Peyer's patch (tissue), 4 donors: ENCODE measurements at places on chromosomes 12 and 14.

GRCh38 chr14:36302823-36303222, 17.6 kb downstream of the MBIP start:
- no peak for DNase-seq

DNA sequence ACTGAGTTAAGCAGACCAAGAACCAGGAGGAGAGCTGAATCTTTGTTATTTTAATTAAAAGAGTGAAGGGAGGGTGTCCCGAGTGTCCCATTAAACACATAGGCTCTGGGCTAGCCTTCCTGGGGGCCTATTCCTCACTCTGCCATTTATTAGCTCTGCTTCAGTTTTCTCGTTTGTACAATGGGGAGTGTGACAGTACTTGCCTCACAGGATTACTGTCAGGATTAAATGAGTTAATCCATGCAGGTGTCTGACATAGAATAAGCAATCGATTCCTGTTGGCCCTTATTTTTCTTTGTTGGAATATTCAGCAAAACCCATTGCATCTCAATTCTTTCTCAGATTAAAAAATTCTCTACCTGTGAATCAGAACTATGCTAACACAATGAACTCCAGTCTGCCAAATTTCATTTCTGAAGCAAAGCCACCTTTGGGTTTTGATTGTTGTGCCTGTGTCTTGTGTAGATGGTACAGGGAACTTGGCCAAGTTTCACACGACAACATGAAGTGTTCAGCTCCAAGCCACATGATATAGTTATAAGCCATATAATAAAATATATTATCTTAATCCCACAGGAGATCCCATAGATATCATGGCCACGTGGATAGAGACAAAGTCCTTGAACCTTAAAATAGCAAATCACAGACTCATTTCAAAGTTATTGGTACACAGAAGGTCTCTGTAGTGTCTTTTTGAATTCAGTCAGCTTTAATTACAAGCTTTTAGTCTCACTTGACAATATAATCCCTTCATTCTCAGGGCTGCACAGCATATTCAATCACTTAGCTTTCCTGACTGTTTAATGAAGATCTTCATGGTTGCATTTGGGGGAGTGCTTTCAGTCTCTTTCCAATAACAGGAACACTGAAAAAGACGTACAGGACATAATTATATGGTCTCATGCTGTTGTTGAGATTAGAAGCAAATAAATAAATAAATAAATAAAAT, 34.4 kb upstream of the CRY1 start:
- no peak for DNase-seq

DNA sequence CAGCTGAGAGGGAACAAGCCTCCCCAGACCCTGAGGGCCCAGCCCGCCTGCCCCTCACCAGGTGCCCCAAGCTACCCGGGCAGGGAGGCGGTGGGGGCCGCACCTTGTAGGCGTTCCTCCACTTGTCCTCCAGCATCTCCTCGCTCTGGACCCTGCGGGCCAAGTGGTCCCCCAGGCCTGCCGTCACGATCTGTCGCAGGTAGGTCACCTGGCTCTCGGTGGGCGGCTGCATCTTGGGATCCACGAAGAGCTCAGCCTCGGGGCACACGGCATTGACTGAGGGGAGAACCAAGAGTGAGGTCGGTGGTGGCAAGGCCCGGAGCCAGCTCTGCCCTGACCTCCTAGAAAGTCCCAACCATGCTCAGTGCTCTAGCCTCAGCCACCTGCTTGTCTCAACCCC, 36.6 kb downstream of the DHX37 start:
- no peak for DNase-seq

DNA sequence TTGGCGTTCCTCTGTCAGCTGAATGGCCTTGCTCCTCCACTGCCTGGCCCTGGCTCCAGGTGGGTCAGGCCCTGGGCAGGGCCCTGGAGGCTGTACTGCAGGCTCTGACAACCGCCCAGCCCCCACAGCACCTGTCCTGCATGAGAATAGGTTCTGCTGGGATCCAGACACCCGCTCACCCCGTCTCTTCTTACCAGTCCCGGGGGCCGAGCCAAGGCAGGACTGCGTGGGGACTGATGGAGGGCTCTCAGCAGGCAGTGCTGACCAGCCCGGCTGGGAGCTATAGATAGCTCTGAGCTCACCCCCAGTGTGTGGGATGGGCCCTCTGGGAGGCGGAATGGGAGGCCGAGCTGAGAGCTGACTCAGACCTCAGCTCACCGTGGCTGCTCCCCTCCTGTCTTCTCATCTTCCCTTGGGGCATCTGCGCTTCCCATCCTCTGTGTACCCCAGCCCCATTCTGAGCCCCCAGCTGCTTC, 39.6 kb downstream of the TEAD4 start:
- DNase-seq = peak; percentile 39

GRCh38 chr14:23559010-23559925, 3.2 kb downstream of the THTPA start:
- peak; percentile 75 for DNase-seq

DNA sequence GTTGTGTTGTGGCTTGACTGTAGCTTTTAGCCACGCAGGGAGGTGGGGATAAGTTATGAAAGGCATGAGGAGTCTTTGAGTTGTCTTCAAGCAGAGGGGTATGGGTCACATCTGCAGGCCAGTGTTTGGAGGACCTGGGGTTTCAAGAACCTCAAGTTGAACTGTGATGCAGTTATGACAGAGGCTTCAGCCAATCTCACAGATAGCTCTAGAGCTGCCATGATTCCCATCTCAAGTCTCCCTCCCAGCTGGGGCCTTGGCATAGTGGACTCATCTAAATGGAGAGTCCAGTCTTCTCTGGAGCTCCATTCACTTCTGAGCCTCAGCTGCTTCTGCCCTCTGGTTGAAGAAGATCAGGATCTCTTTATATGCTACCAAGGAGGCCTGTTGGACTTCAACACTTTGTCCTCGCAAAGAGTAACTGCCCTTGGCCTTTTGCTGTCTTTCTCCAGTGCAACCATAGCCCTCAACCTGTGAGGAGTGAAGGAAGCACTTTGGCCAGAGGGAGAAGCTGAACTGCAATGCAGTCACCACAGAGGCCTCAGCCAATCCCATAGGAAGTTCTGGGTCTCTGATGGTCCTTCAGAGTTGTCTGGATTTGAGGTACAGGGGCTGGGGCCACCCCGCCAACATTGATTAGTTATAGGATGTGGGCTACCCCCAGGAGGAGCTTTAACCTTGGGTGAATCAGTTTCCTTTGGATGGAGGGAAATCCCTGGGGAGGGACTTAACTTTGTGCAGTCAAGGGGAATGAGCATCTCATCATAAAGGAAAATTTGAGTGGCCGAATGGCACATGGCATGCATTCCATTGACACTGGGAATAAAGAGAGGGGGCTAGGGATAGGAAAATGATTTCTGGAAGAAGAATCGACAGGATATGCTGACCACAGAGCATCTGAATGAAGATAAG, 230.5 kb downstream of the PCNX1 start:
- DNase-seq = no peak

- no peak for DNase-seq
Measured at GRCh38 chr14:58533446-58533845, 104.3 kb upstream of the DACT1 start.

DNA sequence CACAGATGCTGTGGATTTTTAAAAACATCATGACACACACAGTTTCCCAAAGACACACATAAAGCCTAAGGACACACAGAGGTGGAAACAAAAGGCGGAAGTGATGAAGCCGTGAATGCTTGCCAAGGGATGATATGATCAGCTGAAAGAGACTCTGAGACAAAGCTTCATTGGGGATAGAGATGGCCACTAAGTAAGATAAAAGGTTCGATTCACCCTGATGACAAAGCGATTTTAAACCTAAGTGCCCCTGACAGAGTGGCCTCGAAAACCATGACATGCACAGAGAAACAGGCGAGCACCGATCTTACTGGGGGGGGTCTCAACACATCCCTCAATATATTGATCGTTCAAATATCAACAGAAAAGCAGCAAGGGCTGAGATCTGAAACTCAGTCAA, 20.3 kb upstream of the EIF5 start:
- DNase-seq = no peak

DNA sequence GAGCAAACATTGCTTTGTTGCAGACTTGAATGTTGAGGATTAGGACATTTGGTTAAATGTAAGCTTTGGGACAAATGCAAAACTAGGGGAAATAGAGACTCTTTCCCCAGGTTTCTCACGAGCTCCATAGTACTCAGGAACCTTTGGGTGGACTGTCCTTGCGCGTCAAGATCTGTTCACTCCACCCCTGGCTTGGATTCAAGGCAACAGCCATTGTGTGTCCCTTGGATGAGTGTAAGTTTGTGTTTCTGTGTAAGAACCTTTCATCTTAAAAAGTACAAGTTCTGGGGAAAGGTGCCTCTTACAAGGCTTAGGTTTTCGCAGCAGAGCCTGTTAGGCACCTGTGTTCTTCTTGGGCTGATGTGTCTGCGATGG, 3.7 kb downstream of the SUSD6 start:
- DNase-seq = no peak

GRCh38 chr12:98653866-98654493, 8.9 kb downstream of the APAF1 start:
- no peak for DNase-seq

GRCh38 chr12:106170285-106170684, 31.5 kb upstream of the NUAK1 start:
- DNase-seq = no peak

DNA sequence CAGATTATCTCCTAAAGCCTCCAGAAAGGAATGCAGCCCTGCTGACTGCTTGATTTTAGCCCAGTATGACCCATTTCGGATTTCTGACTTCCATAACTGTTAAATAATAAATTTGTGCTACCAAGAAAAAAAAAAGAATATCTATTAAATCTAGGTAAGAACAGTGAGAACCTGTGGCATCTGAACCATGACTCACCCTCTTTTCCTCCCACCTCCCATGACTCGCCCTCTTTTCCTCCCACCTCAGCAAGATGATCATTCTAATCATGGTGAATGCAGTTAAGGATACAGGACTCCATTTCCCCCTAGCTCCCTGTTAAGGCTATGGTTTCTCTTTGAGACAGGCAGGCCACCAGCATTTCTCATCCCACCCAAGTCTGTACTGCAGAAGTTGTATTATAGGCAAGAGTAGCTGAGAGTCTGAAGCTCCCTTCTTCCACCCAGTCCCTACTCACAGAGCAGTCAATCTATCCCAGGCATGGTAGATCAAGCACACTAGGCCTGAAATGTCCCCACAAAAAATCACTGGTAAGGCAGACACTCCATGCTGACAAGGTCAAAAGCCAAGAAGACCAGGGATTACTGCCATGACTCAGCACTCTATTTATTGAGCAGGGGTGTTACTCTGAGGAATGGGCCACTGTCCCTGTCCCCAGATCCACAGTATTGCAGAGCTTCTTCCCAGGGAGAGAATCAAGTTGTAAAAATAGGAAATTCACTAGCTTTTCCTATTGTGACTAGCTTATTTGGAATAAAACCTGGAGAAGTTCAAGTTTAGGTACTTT, 188.9 kb downstream of the ADAMTS20 start:
- DNase-seq = no peak

- DNase-seq = no peak
Measured at GRCh38 chr12:15336768-15337553, 14.7 kb downstream of the PTPRO start.

DNA sequence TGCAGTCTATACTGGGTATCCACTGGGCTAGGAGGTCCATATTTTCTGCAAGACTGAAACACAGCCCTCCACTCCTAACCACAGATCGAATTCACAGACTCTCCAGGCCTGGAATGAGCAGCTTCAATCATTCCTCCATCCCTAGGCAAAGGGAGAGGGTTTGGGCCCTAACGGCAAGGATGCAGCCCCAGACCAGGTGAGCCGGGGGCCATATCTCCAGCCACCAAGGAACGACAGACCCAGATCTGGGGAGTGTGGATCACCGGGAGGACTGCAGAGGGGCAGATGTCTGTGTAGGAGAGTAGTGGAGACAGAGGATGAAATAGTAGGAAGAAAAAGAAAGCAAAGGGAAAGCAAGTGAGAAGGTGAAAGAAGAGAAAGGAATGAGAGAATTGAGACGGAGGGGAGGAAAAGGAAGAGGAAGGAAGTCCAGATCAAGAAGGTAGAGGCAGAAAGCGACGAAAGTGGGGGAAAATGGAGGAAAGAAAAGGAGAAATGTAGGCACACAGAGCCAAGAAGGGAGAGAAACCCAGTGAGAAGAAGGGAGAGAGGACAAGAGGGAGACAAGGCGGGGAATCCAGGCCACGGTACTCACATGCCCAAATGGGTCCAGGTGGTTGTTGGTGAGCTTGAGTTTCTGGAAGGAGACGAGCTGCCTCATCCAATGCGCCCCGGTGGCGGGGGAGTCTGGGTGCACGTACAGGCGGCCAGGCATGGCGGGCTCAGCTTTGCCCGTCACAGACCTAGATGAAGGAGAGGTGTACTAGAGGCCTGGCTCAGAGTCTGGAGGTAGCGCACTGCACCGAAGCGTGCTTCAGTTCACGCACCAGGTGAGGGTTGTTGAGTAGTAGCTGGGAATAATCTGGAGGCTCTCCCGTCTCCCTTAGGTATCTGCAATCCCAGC, 7.7 kb downstream of the TBX5 start:
- no peak for DNase-seq

GRCh38 chr12:30959110-30959710, 32.7 kb downstream of the TSPAN11 start:
- DNase-seq = no peak

GRCh38 chr12:6080149-6081045, 44.1 kb downstream of the VWF start:
- no peak for DNase-seq

DNA sequence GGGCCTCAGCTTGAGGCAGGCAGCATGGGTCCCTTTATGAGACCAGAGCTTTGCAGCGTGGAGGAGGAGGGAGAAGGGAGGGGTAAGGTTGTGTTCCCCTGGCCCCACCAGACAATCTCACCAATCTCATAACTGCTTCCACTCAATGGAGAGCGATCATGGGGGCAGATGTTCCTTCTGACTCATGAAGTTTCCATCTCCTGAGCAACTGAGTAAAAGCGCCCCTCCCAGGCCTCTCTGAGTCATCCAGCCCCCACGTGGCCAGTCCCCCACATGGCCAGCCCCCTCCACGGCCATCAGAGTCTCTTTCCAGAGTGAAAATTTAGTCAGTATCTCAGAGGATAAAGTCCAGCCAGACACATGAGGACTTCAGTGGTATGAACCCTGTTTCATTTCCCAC, 39.2 kb upstream of the PLXNC1 start:
- no peak for DNase-seq

- DNase-seq = no peak
Measured at GRCh38 chr12:126545411-126545810, 1480.2 kb downstream of the AACS start.

DNA sequence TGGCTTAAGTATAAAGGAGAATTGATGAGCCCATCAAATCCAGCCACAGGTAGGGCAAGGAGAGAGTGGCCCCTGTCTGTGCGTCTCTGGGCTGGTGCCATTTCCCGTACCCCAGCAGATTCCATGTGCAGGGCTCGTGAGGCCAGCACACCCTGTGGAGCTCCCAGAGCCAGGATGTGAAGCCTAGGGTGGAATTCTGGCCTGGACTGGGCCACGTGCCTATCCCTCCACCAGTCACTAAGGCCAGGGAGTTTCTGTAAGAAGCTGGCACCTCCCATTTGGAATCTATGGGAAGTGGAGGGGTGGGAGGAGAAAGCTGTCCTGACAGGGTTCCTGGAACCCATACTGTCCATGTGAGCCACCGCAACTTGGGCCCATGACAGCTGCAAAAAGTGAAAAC, 148.5 kb downstream of the FOXN3 start:
- DNase-seq = no peak

GRCh38 chr12:78038541-78038940, 207.8 kb downstream of the NAV3 start:
- DNase-seq = no peak

- DNase-seq = no peak
Measured at GRCh38 chr12:130700492-130701401, 15.4 kb downstream of the RIMBP2 start.
